ENCODE measurements at places on chromosomes 2 and 18.
A peak's percentile ranks its signal among the peaks of the same experiment; 100 is the strongest.

DNA sequence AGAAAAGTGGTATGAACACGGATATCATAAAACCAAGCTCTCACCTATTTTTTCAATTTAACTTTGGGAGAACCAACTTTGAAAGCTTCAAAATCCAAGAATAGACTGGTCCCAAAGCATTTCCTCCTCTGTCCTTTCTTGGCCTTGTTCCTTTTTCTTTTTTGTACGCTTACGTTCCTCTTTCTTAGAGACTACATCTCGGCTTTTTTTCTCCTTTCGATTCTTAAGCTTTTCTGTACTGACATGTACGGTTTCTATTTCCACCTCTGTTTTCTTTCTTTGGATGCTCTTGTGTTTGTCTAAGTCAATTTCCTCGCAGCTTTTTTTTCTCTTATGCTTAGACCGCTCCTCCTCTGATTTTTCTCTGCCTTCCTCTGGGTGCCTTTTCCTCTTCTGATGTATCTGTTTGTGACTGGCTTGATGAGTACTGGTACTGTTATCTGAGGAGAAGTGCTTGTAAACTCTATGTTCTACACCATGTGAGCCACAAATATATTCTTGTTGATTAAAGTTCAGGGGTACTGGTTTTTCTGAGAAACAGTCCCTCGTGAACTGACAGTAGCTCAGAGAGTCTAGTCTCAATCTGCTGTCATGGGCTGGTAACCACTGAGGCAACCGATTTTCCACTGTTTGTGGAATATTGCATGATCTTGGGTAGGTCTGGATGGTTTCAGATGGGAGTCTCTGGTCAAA is 11.5 kb upstream of the RNU2-63P start:
- no peak for DNase-seq

- no peak for DNase-seq
Measured at GRCh38 chr18:75157381-75157780, 51.6 kb downstream of the PTGR3 start.

DNA sequence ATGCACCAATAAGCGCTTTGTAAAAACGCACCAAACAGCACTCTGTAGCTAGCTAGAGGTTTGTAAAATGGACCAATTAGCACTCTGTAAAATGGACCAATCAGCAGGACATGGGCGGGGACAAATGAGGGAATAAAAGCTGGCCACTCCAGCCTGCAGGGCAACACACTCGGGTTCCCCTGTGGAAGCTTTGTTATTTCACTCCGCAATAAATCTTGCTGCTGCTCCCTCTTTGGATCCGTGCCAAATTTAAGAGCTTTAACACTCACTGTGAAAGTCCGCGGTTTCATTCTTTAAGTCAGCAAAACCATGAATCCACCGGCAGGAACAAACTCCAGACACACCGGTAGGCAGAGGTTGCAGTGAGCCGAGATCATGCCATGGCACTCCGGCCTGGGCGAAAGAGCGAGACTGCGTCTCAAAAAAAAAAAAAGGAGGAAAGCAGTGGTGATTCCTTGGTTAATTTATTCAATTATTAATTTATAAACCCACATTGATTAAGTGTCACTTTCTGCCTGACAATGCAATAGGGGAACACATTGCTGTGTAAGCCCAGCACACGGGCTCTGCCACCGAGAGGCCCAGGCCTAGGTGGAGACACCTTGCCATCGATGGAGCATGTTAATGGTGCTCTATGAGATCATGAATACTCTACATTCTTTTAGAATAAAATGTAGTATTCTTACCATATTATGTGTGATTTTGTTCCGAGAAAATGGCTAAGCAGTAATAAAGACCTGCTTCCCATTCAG is 687.6 kb upstream of the HS6ST1 start:
- no peak for DNase-seq

DNA sequence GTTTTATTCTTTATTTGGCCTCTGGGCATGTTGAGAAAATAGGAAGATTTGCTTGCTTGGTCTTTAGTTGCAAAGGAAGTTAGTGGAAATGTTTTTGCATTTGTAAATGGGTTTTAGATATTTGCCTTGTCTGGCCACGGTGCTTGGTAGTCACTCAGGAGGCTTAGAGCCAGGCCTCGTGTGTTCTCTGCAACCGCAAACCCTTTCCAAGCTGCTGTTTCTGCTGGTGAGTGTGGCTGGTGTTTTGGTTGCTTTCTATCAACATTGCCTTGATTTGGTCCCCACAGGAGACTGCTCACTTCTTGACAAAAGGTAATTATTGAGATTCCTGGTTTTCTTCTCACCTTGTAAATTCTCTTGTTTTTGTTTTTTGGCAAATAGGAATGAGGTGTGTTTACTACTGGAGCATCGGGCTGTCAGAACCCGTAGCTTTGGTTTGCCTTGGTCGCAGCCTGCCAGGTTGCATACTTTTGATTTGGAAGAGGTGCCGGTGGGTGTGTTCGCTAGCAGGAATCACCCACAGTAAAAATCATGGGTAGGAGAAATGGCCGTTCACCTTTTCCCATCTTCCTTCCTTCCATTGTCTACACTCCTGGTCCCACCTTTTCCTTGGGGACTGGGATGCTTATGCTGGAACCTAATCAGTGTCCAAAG is 15.8 kb downstream of the ASAP2 start:
- no peak for DNase-seq

DNA sequence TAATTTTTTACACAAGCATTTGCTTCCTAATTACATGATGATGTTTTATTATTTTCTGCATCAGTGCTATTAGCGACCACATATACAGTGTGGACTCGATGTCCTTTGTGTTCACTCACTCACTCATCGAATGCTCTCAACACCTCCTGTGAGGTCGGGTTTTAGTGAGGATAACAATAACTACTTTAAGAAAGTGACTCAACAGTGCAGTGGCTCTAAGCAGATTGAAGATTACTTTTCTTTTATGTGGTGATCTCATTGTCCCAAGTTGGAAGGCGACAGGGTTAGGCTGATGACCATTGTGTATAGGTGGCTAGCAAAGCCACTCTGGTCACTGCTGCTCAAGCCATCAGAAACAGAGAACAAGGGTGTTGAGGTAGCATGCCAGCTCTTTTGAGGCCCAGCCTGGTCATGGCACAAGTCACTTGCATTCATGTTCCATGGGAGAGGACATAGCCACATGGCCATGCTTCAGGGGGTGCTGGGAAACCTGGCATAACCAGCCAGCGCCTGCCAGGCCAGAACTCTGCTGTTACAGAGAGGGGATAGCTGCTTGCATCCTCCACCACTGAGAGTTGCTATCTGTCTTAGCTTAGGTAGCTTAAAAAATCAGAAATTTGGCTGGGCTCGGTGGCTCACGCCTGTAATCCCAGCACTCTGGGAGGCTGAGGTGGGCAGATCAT is 60.4 kb downstream of the PDCL3 start:
- no peak for DNase-seq

DNA sequence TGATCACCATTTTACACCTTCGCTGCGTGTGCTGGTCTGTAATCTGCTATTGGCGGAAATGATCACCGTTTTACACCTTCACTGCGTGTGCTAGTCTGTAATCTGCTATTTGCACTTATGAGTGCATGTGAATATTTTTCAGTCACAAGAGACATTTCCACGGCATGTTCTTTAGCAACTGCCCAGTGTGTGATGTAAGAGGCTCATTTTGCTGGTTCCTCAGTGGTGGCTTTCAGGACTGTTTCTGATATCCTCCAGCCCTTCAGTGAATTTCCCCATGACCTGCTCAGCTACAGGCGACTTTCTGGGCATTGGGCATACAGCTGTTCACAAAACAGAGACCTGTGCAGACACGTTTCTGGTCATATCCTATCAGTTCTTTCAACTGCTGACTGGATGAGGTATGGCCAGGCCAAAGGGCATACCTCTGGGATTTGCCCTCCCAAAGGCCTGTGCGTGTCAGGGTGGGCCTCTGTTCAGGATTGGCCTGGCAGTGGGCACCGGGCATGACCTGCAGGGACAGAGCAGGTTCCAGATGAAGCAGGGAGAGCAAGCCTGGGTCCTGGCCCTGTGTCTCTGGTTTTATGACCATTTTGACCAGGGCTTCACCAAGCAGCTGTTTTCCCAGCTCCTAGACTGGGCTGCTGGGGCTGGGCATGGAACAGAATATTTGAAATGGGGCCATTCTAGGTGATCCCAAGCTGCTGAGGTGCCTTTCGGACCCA is 521 bp upstream of the PROM2 start:
- DNase-seq = no peak

GRCh38 chr2:145339646-145340045 is 819.7 kb upstream of the ZEB2 start:
- no peak for DNase-seq

- peak; percentile 58 for DNase-seq
Measured at GRCh38 chr2:113370478-113371091, 66.9 kb upstream of the ZNG1B start.

Data from fibroblast of the conjunctiva (primary cell).